HCT116 (cell line): ENCODE measurements at places on chromosomes 7 and 10.
A peak's percentile ranks its signal among the peaks of the same experiment; 100 is the strongest.

DNA sequence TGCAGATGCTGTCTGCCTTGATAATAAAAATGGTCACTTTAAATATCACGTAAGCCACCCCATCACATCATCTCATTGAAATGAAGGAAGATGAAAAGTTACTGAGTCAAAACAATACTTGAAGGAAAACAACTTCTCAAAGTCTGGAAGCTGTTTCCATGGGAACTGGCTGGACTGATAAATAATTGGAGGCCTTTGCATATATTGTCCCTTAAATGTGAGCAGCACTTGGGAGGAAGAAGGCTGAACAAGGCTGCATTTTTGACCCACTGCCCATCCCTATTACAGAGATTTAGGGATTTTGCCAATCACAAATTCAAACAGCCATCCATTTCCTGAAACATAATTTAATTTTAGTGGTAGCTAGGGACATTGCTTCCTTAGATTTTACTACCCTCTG is 18.2 kb upstream of the MAGI2 start:
- DNase-seq, result no peak

DNA sequence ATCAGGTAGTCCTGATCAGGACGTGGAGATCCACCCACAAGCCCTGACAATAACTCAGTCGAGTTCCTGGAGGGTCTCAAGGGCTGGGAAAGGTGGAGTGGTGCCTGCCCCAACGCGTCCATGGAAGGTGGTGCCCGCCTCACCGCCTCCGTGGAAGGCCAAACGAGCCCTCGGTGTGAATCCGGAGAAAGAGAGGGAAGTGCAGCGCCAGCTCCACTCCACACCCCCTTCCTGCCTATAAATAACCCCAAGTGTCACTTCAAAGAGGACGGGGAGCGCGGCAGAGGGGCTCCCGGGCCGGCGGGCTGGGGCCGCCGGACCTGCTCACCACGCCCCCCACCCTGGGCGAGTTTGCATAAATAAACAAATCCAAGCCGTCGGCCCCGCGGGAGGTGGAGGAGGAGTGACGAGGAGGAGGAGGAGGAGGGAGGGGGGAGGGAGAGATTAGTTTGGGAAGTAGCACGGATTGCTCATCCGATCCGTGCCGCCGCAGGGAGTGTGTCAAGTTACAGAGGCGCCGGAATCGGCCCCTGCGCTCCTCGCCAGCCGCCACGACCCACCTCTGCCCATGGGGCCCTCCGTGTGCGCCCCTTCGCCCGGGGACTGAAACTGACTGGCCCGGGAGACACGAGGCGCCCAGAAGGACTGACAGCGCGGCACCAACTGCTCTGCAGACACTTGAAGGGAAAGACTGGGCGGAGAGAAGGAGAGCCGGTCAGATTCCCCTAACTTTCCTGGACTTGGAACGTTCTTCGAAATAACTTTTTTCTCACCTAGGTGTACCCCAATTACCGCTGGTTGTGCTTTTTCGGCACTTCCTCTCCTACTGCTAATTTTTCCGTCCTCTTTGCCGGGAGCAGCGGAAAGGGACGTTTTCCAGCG is at the start of gene COL13A1:
Gene COL13A1, plus strand, starts transcription at position 473 of the 882 bp plus-strand sequence. CDS start 518 bp downstream, outside the sequence.
- peak; percentile 71 for DNase-seq

- DNase-seq, result no peak
Measured at GRCh38 chr10:22977751-22978150, 49.9 kb downstream of the ARMC3 start.

GRCh38 chr7:67992287-67992686 is 995.7 kb downstream of the TYW1 start:
- no peak for DNase-seq

- no peak for DNase-seq
Measured at GRCh38 chr10:120495226-120496009, 38.4 kb downstream of the PLPP4 start.

DNA sequence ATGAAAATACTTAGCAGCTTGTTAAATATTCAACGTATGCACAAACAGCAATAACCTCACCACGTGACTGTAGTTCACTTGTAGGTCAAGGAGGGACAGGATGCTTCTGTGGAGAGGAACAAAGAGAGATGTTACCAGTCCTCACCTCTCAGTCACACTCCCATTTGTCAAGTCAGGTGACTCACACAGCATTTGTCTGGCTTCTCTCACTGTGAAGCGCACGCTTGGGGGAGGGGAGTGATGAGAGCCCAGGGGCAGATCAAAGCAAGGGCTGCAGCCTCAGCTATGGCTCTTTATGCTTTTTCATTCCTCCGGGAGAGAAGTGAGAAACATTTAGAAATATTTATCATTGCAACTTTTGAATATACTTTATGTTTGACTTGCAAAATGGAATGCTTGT is 2.9 kb upstream of the RBM20 start:
- peak; percentile 42 for DNase-seq

- no peak for DNase-seq
Measured at GRCh38 chr7:159196584-159196983, 51.9 kb upstream of the VIPR2 start.

GRCh38 chr7:100080907-100081534 is 502 bp downstream of the ZNF3 start:
- no peak for DNase-seq

DNA sequence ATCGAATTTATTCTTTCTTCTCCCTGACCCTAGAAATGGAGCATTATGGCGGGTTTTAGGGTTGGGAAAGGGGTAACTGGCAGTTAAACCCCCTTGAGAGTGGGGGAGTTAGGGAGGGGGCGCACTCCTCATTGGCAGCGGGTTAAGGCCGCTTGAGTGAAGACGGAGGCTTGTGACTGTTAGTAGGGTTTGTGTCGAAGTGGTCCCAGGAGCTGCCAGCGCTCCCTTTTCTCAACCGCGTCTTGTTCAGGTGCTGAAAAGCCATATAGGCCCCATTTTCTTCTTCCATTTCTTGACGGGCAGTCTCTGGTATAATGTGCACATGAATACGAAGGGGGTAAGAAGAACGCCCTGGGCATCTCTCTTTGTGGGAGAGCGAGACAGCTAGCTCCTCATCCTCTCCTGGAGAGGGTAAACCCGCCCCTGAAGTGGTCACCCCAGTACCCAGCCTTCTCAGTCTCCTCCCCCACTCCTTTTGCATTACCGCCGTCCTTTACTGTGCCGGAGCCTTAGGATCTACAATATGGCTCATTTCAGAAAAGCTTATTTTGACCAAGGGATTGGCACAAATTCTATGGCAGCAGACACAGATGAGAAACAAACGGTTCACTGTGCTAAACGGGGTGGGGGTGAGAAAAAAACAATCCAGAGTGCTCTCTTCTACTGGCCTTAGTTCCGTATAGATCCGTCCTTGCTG is 836 bp downstream of the KMT2E start:
- DNase-seq, result no peak

GRCh38 chr10:69976795-69977546 is 75.7 kb upstream of the MACROH2A2 start:
- no peak for DNase-seq
